ENCODE measurements at places on chromosomes 2 and 18.

DNA sequence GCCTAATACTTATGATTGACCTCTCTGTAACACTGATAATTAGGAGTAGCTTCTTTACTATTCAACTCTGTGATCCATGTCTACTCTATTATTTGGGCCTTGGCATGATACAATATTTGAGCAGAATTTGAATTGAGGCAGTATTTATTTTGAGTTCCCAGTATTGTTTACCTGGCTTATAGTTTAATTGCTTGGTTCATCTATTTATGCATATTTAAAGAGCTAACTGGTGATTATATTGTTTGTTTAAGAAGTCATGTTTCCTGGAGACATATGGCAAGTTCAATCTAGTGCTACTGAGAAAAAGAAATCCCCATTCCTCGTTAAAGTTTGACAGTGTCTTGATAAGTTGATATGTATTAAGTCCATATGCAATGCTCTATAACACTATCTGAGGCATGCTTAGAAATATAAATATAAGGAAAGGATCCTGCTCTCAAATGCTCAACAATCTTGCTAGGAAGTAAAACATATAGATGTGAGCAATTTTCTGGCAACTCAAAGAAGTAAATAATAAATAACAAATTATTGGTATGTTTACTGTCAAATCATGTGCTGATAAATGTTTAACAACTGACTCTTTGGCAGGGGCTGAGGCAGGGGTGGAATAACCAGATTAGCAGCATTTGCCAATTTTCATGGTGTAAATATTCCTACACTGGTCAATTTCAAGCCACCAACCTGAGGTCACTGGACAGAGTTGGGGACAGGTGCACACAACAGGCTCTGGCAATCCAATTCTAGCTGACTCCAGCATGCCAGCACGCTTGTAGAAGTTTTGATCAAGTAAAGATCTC, 430.2 kb upstream of the PIK3C3 start:
- no peak for DNase-seq

DNA sequence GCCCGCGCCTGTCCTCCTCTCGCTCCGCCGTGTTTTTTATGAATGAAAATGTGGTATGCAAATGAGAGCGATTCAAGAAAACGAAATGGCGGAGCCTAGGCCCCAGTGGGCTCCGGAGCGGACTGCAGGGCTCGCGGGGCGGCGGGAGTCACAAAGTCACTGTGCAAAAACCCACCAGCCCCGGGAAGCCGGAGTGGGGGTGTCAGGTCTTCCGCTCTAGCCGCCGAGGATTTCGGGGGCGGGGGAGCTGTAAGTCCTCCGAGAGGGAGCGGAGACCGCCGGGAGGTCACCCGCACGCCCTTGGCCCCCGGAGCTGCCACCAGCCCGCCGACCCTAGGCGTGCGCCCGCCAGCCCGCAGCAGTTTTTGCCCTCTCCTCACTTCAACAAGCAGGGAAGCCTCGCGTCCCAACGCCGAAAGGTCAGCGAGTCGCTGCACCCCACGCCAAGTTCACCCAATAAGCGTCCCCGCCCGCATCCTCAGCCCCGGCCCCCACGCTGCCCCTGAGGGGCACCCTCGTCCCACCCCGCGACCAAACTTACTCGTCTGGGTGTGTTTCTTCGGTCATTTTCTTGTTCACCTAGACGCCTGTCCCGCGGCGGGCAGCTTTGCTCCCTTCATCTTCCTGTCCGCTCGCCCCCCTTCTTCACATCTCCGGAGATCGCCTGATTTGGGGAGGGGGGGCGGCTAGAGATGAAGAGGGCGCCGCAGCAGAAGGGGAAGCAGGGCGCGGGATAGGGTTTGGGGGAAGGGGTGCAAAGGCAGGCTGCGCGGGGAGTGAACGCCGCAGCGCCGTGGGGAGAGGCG, 775 bp downstream of the SPRED2 start:
- peak; percentile 45 for DNase-seq

DNA sequence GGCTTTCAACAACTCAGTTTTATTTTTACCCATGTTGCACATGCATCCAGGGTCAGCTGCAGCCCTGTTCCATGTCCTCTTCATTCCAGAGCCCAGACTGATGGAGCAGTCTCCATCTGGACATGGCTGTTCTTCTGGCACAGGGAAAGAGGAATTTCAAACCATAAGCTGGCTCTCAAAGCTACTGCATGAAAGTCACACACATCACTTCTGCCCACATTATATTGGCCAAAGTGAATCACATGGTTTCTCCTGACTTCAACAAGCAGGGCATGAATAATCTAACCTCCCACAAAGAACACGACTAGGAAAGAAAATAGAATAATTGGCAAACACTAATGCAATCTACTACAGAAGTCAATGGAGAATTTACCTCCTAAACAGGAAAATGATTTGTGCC, 94.2 kb downstream of the FTCDNL1 start:
- no peak for DNase-seq

DNA sequence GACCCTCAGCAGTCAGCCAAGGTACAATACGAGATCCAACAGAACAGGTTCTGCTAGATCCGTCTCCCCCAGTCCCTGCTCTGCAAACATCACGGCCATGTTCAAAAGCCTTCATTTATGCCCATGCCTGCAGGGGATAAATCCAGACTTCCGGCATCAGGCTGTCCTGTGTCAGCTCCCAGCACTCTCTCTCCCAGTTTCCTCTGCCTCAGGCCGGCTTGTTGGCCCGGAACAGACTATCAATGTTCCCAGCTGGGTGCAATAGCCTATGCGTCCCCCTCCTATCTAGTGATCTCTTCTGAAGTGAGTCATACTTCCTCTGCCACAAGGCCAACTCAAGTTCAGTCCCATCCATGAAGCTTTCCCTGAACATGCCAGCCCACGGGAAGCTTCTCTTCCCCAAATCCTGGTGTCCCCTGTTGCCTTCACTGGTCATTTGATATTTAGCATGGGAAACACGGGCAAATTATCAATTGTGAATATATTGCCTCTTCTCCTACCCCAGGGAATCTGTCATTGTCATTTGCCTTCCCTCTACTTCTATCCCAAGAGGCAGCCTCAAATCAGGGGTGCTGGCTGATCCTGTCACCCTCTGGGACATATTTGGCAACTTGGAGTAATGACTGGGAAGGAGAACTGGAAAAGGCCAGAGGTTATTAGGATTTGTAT, 51.1 kb downstream of the CAPN13 start:
- DNase-seq = no peak

- no peak for DNase-seq
These were observed 35.9 kb downstream of the AFF3 start for GRCh38 chr2:100106460-100106859.

- DNase-seq = peak; percentile 61
These were observed 864 bp upstream of the MYL12A start for GRCh38 chr18:3246635-3247239.

DNA sequence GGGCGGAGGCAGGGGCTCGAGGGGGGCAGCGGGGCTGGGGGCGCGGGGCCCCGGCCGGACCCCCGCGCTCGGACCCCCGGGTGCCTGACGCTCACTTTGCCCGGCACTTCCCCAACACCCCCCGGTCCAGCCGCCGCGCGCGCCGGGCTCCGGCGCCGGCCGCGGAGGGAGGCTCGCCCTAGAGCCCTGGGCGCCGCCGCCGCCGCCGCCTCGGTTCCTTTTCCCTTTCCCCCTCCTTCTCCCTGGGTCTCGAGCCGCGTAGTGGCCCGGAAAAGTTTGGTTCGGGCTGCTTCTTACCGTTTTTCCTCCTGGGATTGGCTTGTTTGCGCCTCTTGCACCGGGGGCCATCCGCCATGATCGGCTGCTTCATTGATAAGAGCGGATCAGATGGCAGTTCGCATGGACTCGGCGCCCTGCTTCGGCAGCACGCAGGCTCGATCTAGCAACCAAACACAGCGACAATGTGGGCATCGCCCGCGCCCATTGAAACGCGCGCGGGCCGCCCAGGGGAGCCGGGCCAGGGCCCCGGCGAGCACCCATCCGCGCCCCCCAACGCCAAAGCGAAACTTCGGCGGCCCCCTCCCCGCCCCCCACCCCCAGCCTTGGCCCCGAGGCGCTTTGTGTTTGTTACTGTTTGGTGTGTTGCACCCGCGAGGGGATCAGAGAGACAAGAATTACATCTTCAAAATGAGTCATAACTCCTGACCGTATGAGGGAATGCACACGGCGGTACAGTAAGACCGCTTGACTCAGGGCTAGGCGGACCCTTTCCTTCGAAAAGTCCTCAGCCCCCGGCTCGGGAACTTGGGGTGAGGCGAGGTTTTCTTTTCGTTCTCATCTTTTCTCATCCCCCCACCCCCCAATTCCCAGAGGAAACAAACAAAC, 2.7 kb downstream of the ZEB2 start:
- DNase-seq = peak; percentile 69

DNA sequence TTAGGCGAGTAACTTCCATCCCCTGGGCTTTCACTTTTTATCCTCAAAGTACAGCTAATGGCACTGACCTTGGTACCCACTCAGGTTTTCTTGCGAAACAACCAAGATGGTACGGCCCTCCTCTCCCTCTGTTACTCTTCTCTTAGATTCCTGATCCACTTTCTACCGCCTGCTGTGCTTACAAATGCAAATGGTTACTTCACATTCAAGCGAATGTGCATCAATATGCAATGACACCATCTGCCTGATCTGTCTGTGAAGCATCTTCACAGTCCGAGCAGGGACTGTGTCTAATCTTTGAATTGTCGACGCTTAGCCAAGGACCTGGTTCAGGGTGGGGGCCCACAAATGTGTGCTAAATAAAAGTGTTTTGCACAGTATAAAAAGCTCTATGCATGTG, 112.2 kb downstream of the TRIB2 start:
- DNase-seq = no peak

GRCh38 chr2:17962876-17963275, 84.4 kb downstream of the KCNS3 start:
- no peak for DNase-seq

DNA sequence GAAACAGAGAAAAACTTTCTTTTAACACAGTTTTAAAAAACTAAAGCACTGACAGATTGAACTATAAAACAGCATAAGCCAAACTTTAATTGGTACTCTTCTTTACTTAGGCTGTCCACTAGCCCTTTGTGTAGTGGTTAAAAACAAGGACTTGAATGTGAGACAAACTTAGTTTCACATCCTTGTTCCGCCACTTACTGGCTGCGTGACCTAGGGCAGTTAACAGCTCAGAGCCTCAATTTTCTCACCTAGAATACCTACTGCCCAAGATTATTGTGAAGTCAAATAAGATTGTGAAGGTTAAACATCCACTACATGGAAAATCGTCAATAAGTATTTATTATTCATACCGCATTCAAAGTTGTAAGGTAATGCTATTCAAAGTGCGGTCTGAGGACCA, 2.0 kb downstream of the WDR35 start:
- DNase-seq = no peak

DNA sequence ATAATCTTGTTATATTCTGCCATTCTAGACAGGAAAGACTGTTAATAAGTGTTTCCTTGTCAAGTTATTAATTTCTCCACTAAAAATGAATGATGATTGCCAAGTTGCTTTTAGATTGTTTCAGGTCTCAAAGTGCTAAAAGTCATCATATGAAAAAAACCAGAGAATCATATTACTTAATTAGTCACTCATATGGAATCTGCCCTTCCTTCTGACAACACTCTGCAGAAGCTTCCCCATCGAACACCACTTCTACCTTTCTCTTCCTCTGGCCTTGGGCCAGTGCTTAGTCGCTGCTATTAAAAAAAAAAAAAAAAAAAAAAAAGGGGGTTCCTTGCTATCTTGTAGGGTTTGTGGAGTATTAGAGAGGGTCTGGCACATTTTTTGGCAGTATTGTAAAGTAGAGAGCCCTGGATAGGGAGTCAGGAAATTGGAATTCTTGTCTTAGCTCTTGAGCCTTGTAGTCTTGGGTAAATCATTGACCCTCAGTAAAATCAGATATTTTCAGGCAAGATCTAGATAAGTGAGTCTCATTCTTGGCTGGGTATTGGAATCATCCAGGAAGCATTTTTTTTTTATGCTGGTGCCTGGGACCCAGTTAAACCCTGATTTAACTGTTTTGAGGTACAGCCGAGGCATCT, 141.7 kb upstream of the CCDC68 start:
- no peak for DNase-seq

GRCh38 chr2:100383306-100383705, 34.2 kb downstream of the CHST10 start:
- DNase-seq = no peak

DNA sequence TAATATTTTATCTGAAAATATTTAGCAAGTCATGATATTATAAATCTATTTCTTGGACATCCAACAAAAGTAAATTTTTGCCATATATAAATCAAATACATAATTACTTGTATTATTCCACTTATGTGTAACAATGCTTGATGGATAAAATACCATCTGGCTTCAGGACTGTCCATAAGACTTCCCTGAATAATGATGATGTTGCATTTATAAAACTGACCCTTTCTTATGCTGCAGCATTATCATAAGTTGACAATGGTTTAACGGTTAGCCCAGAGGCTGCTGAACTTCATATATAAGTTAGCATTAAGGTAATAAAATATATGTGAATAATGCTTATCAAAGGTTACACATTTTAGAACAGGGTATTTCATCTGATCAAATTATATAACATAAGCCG, 95.4 kb downstream of the CDH2 start:
- no peak for DNase-seq

- DNase-seq = no peak
These were observed 179.7 kb upstream of the ETAA1 start for GRCh38 chr2:67217398-67217797.

GRCh38 chr18:67300498-67300897, 216.0 kb downstream of the DSEL start:
- peak; percentile 3 for DNase-seq

- DNase-seq = peak; percentile 36
These were observed 15.1 kb downstream of the ACTG2 start for GRCh38 chr2:73907840-73908452.

- DNase-seq = no peak
These were observed 91.1 kb downstream of the TTC32 start for GRCh38 chr2:19810637-19811036.

DNA sequence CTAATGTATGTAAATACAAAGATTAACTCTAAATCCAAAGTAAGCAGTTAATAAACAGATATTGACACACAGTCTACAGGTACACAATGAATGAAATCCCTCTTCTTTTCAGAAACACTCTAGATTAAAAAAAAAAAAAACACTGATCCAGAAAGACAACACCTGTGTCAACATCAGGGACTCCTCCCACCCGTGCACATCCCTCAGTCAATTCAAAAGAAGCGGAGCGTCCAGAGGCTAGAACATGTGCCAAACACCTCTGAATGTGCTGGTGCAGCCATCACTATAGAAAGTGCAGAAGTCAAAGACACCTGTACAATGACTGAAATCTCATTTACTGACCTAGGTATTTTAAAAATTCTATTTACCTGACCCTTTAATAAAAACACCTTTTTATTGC, 622.6 kb upstream of the ID2 start:
- DNase-seq = no peak
